ENCODE measurements at places on chromosomes 5 and 9. TPM values are rescaled to one million over a fixed set of nuclear protein-coding genes. Genes with fewer than 3 reads are reported as not detected.

The SCGB3A2 gene
- total RNA-seq: not detected

- no peak for DNase-seq
Measured at GRCh38 chr9:76377791-76378190, 16.4 kb downstream of the RFK start.

DNA sequence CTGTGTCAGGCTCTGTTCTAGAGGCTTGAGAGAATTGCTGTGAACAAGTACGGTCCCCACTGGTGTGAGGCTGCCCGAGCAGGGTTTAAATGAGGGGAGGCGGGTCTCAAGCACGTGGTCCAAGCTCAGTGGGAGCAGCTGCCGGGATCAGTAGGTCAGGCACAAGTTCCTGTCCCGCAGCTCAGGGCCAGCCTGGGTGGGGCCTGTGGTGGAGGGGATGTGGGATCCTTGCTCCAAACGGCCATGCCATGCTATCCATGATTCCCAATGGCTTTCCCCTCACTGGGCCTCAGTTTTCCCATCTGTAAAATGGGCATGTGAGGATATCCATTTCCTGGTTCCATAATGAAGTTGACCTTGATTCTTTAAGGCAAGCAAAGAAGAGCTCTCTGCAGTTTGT is 17.1 kb downstream of the OBP2B start:
- no peak for DNase-seq

DNA sequence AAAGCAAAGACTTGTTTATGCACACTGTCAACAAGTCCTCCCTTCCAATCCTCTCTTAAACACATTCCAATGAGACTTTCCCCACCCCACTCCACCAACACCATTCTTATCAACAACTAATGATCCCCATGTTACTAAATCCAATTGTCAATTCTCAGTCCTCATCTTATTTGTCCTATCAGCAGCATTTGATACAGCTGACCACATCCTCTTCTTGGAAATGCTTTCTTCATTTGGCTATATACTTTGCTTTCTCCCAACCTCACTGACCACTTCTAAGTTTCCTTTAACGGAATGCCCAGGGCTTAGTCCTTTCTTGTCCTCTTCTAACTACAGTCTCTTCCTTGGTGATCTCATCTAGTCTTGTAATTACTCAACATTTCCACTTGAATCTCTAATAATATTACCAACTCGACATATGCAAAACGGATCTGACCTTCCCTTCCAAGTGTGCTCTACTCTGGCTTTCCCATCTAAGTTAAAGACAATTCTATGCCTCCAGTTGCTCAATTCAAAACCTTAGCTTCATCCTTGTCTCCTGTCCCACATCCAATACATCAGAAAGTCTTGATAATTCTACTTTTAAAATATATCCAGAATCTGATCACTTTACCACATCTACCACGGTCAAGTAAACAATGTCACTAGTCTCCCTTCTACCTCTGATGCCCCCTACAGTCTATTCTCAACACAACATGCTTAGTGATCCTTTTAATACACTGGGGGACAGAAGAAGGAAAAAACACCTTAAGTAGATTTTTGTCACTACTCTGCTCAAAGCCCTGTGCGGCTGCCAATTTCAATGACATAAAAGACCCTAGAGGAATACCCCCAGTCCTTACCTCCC is 25.5 kb downstream of the AGTPBP1 start:
- no peak for DNase-seq

- no peak for DNase-seq
Measured at GRCh38 chr5:136242136-136242535, 49.2 kb upstream of the SMIM32 start.

The PCDHGA6 gene
- total RNA-seq: 4.4 TPM

DNA sequence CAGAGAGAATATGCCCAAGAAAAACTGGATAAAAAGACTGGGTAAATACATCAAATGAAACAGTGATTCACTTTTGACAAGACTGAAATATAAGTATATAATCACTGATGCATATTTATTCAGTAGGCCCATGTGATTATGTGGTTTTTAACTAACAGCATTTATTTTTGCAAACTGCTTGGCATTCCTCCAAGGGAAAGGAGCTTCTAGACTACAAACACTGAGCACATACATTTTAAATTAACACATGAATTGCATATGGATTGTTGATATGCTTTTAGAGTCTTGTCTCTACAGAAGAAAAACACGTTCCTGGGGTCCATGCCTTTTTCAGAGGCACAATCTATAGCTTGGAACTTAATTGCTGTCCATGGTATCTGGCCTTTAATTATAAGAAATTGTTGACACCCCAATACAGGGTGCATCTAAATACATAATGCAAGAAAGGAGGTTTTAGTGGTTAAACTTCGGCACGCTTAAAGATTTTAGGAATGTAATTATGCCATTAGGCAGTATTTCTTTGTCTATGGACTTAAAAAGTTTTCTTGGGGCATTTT is 6.9 kb upstream of the MEIKIN start:
- DNase-seq: no peak

GRCh38 chr9:12884736-12885395 is 110.0 kb downstream of the LURAP1L start:
- no peak for DNase-seq

DNA sequence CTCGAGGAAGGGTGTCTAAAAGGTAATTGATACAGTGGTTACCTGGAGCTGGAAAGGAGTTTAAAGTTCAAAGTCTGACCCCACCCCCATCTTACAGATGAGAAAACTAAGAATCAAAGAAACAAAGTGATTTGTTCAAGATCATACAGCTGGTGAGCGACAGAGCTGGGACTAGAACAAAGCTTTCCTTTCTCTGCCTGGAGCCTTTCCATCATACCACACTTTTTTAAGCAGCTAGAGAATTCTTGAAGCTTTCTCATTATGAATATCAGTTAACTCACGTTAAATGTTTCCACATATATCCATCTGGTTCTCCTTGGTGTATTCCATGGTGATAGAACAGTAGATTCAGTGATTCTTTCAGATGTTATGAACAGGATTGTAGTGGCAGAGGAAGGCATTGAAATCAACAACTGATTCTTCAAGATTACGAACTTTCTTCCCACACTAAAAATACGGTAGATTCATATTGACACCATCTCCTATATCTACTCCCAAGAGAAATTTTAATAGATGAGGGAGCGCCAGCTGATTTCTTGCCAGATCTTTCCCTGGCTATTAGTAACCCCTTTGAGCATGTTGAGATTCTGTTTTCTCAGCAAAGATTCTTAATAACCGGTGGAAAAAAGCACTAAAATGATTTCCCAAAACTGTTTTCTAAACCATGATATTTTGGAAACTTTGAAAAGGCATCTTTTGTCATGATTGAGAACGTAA is 233.7 kb downstream of the ADAMTSL1 start:
- DNase-seq: no peak

The PCDHAC2 gene
- total RNA-seq: 1.7 TPM

DNA sequence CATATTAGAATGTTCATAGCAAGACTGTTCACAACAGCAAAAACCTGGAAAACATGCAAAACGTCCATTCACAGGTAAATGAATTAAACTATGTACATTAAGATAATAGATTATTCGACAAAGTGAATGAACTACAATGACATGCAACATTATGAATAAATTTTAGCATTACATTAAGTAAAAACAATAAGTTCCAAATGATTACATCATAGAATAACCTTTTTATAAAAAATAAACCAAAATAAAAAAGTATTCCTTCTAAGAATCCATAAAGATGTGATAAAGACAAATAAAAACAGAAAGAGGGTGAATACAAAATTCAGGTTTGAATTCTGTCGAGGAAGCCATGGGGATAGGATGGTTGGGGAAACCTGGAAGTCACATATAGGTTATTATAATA is 57.3 kb downstream of the STRBP start:
- DNase-seq: no peak

The AGPAT2 gene
- total RNA-seq: 154 TPM

The TRIM36 gene
- total RNA-seq: 0.80 TPM

DNA sequence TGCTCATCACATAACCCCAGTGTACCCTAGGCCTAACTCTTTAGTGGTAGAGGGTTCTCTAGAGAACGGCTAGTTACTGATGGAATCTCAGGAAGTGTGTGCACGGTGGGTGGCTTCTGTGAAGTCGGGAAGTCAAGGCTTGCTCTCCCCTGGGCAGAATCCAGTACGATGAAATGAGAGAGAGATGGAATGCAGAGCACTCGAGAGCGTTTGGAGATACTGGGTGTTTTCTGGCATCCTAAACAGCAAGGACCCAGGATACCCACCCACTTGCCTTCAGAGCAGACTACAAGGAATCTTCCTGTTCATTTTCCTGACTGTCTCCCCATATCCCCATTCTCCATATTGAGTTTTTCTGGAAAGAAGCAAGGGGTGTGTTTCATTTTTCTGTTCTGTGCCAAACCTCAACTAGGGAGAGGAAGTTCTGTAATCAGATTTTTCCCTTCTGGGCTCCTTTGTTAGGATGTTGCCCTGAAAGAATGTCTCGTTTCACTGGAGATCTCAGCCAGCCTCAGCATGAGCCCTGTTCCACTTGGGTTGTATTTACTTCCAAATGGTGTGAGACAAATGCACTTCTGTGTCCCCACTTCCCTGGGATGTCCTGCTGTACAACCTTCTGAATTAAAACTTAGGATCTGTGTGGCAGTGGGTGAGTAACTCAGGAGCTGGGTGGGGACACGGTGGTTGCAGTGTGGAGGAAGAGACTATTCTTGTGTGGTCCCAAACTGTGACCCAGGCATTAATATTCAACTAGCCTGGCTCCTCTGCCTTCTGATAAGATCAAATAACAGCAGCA is 108.9 kb upstream of the SPRY4 start:
- DNase-seq: no peak

Data from left cardiac atrium (tissue), 4 donors.